ENCODE measurements at places on chromosomes 5 and 9.
A peak's percentile ranks its signal among the peaks of the same experiment; 100 is the strongest.

DNA sequence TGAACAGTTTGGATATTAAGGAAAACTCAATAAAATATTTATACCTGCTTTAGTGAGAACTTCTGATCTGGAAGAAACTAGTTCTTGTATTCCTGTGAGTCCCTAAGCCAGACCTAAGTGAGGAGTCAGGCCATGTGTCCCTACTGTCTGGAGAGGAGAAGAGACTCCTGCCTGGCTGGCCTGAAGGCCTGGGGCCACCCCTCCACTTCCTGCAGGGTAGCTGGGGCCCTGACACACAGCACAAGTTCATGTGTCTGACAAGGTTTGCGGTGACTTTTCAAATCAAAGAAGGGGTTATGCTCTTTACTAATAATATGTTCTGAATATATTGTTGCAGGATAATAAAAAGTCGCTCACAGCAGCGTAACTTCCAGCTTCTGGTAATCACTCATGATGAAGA is 16.1 kb upstream of the IL13 start:
- no peak for DNase-seq

- DNase-seq = no peak
These were observed 2.2 kb upstream of the VPS13A start for GRCh38 chr9:77175151-77175550.

DNA sequence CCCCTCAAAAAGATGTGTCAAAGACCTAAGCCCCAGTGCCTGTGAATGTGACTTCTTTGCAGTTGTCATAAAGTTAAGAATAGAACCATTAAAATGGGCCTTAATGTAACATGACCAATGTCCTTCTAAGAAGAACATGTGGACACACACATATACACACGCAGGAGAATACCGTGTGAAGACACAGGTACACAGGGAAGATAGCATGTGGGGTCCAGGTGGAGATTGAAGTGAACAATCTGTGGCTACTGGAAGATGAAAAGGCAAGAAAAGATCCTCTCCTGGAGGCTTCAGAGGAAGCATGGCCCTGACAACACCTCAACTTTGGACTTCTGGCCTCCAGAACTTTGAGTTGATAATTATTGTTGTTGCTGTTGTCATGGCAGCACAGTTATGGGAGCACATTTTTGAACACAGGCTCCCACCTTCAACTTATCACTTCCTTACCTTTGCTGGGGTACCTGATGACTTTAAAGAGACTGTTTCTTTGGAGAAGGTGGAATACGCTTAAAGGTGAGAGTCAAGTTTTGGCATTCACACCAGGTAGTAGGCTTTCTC is 123.5 kb upstream of the ADCY2 start:
- no peak for DNase-seq

- DNase-seq = no peak
These were observed at the start of gene TNC for GRCh38 chr9:115117999-115118878. TSS of gene TNC (minus strand) at chr9:115118157. CDS start at chr9:115091018, 27,139 bp downstream.

GRCh38 chr9:76298521-76299144 is 95.6 kb downstream of the RFK start:
- no peak for DNase-seq

DNA sequence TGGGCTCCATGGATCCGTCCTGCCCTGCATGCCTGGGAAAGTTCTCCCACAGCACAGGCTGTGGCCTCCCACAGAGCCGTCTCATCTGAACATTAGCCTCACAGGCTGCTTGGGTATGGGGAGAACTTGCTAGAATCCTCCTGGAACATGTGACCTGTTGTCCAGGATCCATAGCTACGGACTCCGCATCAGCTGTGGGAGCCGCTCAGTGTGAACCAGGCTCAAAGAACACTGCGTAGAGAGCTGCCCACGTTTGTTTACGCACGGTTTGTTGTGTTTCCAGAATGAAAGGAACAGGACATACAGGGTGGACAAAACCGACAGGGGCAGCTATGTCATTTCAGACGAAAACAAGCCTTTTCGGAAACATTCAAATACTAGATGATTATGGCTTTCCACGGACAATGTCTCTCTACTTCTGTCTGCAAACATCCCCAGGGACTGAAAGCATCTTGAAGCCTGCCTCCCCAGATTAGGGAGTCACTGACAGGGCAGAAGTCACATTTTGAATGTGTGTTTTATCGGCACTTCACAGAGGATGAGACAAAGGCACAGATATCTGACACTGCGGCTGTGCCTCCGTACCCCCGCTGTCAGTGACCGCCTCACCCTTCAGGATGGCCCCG is 390.3 kb downstream of the GADD45G start:
- DNase-seq = no peak

- DNase-seq = no peak
These were observed 118.4 kb downstream of the ZNF608 start for GRCh38 chr5:124627815-124628595.

GRCh38 chr5:77904362-77904761 is 128.2 kb upstream of the TBCA start:
- DNase-seq = no peak

DNA sequence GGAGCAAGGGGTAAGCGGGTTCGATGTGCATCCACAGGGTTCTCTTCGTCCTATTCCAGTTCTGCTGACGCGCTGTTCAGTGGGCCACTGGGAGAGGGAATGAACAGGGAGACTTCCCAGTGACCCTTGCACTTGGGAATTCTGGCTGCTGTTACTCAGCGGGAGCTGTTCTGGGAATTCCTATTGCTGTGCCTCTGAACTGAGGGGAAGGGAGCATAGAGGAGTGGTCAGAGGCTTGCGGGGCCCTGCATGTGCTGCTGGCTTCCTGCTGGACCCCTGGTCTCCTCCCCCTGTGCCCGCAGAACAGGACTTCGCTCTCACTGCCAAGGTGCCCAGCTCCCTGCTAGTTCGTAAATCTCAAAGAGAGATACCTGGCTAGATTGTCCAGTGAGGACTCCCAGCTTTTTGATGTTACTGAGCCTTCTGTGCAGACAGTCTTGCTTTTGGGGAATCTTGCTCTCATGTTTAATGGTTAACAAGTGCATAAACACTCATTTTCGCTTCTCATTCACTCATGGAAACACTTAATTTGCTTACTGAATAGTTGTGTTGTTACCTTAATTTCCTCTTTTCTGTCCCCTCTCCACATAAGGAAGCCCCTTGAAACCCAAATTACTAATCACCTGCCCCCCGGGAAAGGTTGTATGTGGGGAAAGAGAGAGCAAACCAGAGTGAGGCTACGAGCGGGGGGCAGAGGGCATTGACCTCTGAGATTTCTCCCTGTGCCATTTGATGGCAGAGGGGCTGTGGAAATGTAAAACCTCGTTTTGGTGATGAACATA is 5.9 kb downstream of the TRIO start:
- no peak for DNase-seq

GRCh38 chr5:108101821-108102220 is 280.1 kb downstream of the FBXL17 start:
- DNase-seq = no peak

GRCh38 chr9:83430681-83431080 is 107.5 kb downstream of the FRMD3 start:
- DNase-seq = no peak

- DNase-seq = peak; percentile 6
These were observed 68.7 kb upstream of the ZNF618 start for GRCh38 chr9:113807173-113808061.

DNA sequence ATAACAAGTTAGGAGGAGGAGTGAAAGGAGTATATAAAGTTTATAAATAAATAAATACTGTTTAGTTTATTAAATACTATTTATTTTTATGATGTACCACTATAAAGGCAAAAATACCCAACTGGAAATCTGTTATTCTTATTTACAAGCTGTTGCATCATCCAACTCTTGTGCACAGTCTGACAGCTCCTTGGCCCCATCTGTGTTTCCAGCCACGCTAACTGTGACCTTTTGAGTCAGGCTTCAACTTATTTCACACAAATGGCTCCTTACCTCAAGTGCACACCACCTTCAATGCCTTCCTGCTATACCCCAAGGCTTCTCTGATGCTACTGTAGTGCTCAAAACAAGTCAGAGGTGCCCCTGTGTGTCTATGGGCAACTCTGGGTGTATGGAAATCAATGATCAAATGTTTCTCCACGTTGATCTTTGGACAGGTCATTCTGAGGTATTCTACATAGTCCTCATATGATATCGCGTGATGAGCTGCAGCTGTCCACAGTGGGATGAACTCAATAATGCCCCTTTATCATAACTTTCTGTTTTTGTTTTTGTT is 303.2 kb upstream of the GRAMD2B start:
- no peak for DNase-seq

DNA sequence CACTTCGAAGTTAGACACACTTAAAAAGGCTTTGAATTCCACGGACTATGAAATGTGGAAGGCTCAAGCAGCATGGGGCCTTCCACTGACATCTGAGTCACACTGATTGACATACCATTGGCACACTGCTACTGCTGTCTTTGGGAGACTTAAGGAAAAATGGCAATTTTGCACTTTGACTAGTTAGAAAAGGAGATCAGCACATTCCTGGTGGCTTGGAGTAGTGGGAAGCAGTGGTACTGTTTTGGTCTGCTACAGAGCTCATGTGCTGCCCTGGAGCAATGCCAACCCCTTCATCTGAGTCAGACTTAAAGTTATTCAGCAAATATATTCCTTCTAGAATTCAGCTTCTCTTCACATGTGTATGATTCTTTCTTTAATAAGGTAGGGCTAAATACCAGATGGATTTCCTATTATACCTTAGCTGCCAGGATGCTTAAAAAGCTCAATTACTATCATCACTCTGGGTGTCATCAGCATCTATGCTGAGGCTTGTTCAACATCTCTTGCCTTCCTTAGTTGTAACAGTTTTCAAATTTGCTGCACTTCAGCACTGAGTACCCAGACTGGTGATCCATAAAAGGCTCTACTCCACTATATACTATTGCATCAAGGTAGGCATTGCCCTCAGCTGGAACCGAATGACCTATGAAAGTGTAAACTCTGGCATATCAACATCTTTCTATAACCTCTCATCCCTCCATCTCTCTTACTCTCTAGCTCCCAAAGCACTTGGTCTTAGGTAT is 42.3 kb upstream of the MOCS2 start:
- no peak for DNase-seq

- DNase-seq = no peak
These were observed 438.2 kb downstream of the ARHGEF28 start for GRCh38 chr5:74064225-74064624.

DNA sequence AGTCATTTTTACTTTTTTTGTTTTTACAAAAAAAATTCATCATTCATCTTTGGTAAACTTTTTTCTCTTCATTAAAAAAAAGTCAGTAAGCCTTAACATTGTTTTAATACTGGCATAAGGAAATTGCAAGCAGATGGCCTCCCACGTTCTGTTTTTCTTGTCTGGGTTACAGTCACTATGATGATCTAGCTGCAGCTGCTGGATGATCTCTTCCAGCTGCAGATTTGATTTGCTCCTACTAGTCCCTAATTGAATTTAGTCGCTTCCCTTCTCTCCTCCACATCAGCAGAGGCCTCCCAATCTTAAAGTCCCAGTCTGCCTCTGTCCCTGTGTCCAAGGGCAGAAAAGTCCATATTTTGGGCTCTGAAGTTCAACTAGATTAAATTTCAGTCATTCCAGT is 106.8 kb upstream of the PTGER4 start:
- DNase-seq = no peak

All from stimulated activated CD4-positive, alpha-beta T cell treated with anti-CD3 and anti-CD28 coated beads, TNF-alpha, amount 100 ng/mL, for 24 hours (primary cell).